ENCODE measurements at places on chromosomes 5 and 9.

- DNase-seq, result no peak
Measured at GRCh38 chr9:38062498-38063362, 6.3 kb downstream of the SHB start.

DNA sequence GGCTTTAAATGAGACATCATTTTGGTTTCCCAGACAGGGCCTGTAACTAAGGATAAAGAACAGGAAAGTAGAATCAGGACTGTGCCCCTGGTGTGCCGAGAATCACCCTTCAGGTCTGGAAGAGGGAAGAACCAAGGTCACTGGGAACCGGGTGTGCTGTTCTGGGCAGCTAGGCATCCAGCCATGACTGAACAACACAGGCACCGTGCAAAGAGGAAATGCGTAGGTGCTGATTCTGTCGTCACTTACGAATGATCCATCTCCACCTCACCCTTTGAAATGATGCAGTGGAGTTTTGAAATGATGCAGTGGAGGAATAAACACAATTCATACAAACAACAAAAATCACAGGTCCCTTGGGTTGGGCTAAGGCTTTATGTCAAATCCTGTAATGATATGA lies 64.4 kb downstream of the MAP1B start:
- no peak for DNase-seq

GRCh38 chr5:115306011-115306536 lies 9.6 kb upstream of the CCDC112 start:
- DNase-seq, result no peak

DNA sequence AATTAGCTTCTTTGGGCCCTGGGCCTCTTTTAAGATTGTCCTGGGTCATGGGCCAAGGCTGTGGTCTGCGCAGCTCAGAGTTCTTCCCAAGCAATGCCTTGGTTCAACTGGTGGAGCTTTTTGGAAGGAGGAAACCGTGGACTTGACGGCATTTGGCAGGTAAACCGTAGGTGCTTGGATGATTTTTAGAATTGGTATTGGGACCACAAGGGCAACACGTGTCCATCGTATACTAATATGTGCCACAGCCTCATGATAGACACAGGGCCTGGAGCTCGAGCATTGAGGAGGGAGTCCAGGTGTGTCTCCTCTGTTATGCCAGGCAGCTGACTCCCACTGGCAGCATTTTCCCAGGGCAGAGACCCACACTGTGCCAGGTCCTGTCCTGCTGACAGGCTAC lies 120.9 kb upstream of the PITX1 start:
- DNase-seq, result no peak

GRCh38 chr5:1698589-1699316 lies 100.9 kb downstream of the MRPL36 start:
- no peak for DNase-seq

DNA sequence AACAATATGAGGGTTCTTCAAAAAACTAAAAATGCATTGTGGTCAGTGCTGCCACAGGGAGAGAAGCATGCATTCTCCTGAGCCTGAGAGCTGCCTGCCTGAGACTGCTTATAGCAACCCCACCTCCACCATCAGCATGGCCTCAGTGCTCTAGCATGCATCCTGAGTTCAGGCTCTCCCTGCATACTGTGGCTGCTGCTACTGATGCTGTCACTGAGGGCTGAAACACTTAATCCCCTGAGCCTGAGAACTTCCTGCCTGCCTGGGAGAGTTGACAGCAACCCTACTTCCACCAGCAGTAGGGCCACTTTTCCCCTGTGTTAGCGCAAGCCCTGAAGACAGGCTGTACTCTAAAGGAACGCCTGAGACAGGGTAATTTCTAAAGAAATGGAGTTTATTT lies 206.0 kb downstream of the FBXO4 start:
- no peak for DNase-seq

- no peak for DNase-seq
Measured at GRCh38 chr5:74095871-74096270, 469.9 kb downstream of the ARHGEF28 start.

DNA sequence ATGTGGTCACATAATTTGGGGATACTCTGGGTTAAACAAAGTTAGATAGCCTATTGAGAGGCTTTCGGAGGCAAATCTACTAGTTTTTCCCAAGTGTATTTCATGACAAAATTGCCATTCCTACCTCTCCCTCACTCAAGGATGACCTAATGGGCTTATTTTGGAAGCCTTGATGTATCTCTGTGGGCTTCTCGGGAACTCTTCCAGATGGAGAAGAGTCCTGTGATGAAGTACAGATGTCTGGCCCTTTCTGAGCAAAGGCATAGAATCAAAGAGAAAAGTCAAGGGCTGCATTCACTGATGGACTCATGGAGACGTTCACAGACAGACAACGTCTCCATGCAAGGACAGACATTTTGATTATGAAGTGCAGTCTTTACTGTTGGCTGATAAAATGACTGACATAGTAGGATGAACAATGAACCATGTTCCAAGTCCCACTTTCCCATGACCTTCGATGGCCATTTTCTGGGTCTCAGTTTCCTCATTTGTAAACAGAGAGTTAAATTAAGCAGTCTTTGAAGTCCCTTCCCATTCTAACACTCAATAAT lies 347.2 kb upstream of the CD180 start:
- no peak for DNase-seq

- no peak for DNase-seq
Measured at GRCh38 chr9:31304576-31304975, 1079.9 kb upstream of the ACO1 start.

GRCh38 chr5:140190872-140191218 lies 15.9 kb downstream of the CYSTM1 start:
- DNase-seq, result no peak

- no peak for DNase-seq
Measured at GRCh38 chr9:114981063-114981462, 50.7 kb upstream of the TNFSF8 start.

DNA sequence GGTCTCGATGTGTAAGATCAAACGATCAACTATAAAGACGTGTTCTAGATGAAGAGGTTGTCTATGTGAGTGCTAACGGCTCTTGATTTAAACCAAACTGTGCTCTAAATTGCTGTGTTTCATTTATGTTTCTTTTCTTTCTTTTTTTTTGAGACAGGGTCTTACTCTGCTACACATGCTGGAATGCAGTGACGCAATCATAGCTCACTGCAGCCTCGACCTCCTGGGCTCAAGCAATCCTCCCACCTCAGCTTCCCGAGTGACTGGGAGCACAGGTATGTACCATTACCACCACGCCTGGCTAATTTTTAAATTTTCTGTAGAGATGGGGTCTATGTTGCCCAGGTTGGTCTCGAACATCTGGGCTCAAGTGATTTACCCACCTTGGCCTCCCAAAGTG lies 24.0 kb upstream of the RNF130 start:
- no peak for DNase-seq

GRCh38 chr5:69517763-69518212 lies 25.2 kb downstream of the OCLN start:
- DNase-seq, result peak; percentile 88

DNA sequence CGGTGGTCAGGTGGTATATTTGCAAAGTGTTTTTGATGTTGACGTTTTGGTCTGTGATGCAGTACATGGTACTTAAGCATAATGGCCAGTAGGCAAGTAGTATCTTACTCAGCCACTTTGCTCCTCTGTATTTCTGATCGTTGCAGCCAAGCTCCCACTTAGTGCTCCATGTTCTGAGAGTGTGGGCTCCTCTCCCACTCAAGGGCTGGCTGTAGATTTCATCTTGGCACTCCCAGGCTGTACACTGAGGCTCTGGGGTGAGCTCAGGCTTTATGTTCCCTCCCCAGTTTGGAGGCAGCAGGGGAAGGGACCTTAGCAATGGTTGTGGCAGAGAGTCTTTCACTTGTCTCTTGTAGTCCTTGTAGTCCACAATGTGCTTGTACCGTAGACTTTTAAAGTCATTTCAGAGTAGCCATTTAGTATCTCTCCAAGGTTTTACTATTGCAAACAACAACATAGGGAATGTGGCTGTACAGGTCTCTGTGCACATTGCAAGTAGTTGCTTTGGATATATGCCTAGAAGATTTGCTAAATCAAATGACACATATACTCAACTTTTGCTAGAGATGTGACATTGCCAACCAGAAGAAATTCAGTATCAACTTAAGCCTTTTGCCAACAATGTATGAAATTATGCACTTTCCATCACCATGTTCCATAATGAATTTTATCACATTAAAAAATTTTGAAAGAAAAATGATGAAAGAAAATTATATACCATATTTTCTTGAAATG lies 304.3 kb upstream of the CTNND2 start:
- DNase-seq, result no peak

DNA sequence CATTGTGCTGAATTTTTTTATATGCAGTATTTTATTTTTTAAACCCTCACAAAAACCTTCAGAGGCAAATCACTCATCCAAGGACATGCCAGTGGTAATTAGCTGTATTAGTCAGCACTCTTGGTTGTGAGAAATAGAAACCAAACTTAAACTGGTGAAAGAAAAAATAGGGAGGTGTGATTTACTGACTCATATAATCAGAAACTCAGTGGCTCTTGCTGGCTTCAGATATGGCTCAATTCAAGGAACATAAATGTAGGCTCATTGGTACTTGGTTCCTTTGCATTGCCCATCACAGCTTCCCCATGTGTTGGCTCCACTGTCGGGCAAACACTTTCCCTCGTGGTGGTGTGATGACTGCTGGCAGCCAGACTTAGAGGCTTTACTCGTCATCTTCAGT lies 497.2 kb downstream of the MAT2B start:
- DNase-seq, result no peak

DNA sequence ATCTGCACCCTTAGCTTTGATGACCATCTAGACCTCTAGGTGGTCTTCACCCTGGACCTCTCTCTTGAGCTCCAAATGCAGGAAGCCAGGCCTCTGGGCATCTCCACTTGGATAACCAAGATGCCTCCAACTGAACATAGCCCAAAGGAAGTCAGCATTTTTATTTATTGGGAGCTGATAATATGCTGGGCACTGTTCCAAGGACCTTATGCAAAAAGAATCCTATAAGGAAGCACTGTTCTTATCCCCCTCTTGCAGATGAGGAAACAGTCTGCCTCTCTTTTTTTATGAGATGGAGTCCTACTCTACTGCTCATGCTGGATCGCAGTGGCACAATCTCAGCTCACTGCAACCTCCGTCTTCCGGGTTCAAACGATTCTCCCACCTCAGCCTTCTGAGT lies 219.9 kb downstream of the CDK5RAP2 start:
- no peak for DNase-seq

All from NCI-H2029 treated with DMSO at 0.1 percent for 48 hours (cell line).